Activated T-helper 1 cell treated with anti-CD3 and anti-CD28 coated beads, Interleukin-12 subunit alpha, Interleukin-12 subunit beta, Interleukin-2, Interleukin-4 antibody, amounts not matched to agents 30 ng/mL and 10 ng/mL and 1 ng/mL, durations not matched to agents 14 hours and 24 hours and 36 hours (primary cell): ENCODE measurements at places on chromosomes 11 and 22. TPM values are rescaled to one million over a fixed set of nuclear protein-coding genes. Genes with fewer than 3 reads are reported as not detected.

DNA sequence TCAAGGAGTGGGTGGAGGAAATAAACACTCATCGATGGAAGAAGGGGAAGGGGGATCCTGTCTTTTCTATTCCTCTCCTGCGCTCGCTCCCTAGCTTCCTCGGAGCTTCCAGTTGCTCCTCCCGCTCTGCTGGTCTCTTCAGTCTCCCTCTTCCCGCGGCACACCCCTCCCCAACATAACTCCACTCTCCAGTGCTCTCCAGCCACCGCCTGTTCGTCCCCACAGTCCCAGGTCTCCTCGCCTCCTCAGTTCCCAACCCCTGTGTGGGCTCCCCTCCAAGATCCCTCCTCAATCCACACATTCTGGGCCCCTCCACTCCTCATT is 438 bp downstream of the ZW10 start:
- DNase-seq = no peak
- H3K36me3 ChIP-seq = peaks cover 20% of the 10 kb centered on the region
- H3K27ac ChIP-seq = peak overlapping the region; percentile 97
- H3K4me3 ChIP-seq = peak overlapping the region; percentile 100
- H3K27me3 ChIP-seq = peaks cover 4% of the 10 kb centered on the region

DNA sequence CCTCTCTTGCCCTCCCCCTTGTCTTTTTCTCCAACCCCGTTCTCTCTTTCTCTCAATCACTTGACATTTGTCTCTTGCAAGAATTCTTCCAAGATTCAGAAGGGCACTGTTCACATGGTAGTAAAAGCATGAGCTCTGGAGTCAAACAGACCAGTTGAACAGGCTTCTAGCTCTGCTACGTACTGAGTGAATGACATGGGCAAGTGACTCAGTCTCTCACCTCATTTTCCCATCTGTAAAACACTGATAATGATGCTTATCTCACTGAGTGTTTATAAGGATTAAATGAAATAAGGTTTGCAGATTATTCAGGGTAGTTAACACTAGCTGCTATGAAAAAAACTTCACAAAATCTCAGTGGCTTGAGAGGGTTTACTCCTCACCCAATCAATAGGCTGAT is 5.9 kb upstream of the IL10RA start:
- peak overlapping the region; percentile 40 for H3K27ac ChIP-seq
- H3K27me3 ChIP-seq = no peaks in the 10 kb centered on the region
- peaks cover 32% of the 10 kb centered on the region for H3K36me3 ChIP-seq
- peaks cover 78% of the 10 kb centered on the region for H3K4me1 ChIP-seq
- H3K4me3 ChIP-seq = no peak overlapping the region

MUC5AC gene
- not detected in 2 replicates for total RNA-seq

DNAJC4 gene
- 18.4 and 19.8 TPM in 2 replicates for total RNA-seq

BMAL1 gene
- 33.6 and 33.7 TPM in 2 replicates for total RNA-seq

MAPK8IP2 gene
- 0.08 and 0.17 TPM in 2 replicates for total RNA-seq

GRCh38 chr22:18060646-18061620 is 16.9 kb upstream of the PEX26 start:
- DNase-seq = no peak
- no peaks in the 10 kb centered on the region for H3K4me1 ChIP-seq
- H3K27me3 ChIP-seq = peaks cover 17% of the 10 kb centered on the region
- no peak overlapping the region for H3K27ac ChIP-seq

POU2AF3 gene
- total RNA-seq = 0.21 and 0.39 TPM in 2 replicates

GRCh38 chr11:19071255-19071654 is 10.7 kb upstream of the MRGPRX2 start:
- no peaks in the 10 kb centered on the region for H3K36me3 ChIP-seq
- peaks cover 6% of the 10 kb centered on the region for H3K4me1 ChIP-seq
- peaks cover 18% of the 10 kb centered on the region for H3K27me3 ChIP-seq
- no peak overlapping the region for H3K27ac ChIP-seq
- H3K4me3 ChIP-seq = peak overlapping the region; percentile 48

- peaks cover 4% of the 10 kb centered on the region for H3K27me3 ChIP-seq
- H3K4me1 ChIP-seq = peaks cover 28% of the 10 kb centered on the region
- DNase-seq = no peak
- H3K27ac ChIP-seq = peak overlapping the region; percentile 90
- peaks cover 5% of the 10 kb centered on the region for H3K36me3 ChIP-seq
Observed at GRCh38 chr11:86524620-86525352, 147.6 kb downstream of the ME3 start.

TAF1D gene
- 337 and 345 TPM in 2 replicates for total RNA-seq

GRCh38 chr22:29310863-29311339 is 4.5 kb downstream of the GAS2L1 start:
- H3K36me3 ChIP-seq = no peaks in the 10 kb centered on the region
- no peak overlapping the region for H3K4me3 ChIP-seq
- peak overlapping the region; percentile 58 for H3K27ac ChIP-seq
- peak; percentile 53 for DNase-seq
- H3K27me3 ChIP-seq = peaks cover 32% of the 10 kb centered on the region

DNA sequence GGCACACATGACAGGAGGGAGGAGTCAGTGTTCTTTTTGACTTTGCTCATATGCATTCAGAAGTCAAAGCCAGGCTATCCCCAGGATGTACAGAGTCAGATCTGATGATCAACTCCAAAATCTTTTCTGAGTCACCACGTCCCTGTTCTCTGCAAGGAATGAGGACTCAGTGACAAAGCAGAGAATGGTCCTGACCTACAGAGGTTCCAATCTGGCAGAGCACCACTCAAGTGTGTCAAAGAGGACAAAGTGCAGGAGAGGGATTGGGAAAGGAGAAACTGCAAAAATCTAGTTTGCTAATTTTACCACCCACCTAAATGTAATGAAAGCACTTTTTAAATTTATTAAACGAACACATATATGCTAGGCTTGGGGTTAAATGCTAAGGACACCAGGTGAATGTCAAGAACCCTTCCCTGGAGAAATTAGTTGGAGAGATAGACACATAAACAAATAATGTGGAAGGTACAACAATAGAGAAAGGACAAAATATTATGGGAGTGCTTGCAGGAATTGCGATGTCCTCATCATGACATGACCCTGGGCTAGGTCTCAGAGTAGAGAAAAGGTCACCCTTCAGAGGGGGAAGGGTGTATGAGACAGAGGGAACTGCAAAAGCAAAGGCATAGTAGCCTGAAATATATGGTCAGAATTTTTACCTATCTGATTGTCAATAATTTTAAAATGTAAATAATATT is 56.3 kb downstream of the MTNR1B start:
- DNase-seq = no peak
- H3K27ac ChIP-seq = no peak overlapping the region
- peaks cover 2% of the 10 kb centered on the region for H3K27me3 ChIP-seq

DNA sequence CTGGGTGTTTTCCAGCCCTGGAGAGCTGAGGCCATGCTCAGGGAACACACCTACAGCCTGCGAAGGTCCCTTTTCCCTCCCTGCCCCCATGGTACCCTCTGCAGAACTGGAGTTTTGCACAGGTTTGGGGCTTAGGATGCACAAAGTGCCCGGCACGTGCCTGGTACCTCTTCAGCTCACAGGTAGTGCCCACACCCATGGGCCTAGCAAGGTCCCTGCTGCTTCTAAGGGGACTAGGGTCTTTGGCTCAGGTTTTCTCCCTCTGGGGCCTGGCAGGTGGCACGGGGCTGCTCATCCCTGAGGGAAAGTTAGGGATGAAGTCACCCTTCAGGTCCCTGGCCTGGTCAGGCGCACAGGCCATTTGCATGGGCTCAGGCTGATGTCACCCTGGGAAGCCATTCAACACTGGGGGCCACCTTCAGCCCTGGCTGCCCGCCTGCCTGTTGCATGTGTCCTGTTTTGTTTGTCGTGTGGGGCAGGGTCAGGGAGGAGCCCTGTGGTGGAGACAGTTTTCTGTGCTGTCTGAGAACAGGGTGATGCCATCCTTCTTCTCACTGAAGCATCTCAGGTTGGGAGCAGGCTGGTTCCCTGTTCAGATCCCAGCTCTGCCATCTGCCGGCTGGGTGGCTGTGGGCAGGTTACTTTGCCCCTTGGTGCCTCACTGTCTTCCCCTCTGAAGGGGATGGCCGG is 68.3 kb upstream of the CRYBB3 start:
- no peaks in the 10 kb centered on the region for H3K4me1 ChIP-seq
- no peak overlapping the region for H3K27ac ChIP-seq
- DNase-seq = no peak
- no peak overlapping the region for H3K4me3 ChIP-seq
- H3K36me3 ChIP-seq = peaks cover 4% of the 10 kb centered on the region

- H3K36me3 ChIP-seq = no peaks in the 10 kb centered on the region
- H3K27me3 ChIP-seq = no peaks in the 10 kb centered on the region
- H3K4me1 ChIP-seq = peaks cover 19% of the 10 kb centered on the region
- peak overlapping the region; percentile 90 for H3K27ac ChIP-seq
Observed at GRCh38 chr22:20205964-20206708, 55.3 kb upstream of the CCDC188 start.

DNA sequence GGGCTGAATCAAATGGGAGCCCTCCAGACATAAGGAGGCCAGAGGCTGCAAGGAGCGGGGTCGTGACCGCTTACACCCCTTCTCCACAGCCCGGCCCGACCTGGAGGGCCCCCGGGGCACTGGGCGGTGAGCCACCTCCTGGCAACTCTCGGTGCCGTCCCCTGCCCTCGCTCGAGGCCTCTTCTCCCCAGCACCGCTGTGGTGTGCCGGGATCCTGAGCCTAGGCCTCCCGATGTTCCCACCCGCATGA is 432 bp upstream of the GP1BB start:
- H3K4me3 ChIP-seq = no peak overlapping the region
- peaks cover 5% of the 10 kb centered on the region for H3K4me1 ChIP-seq
- H3K27ac ChIP-seq = no peak overlapping the region
- DNase-seq = no peak

OR51E2 gene
- not detected in 2 replicates for total RNA-seq
